CD4-positive, alpha-beta T cell treated with Interleukin-6 at 100 ng/mL for 8 hours (primary cell): ENCODE measurements at places on chromosomes 2 and 18.

DNA sequence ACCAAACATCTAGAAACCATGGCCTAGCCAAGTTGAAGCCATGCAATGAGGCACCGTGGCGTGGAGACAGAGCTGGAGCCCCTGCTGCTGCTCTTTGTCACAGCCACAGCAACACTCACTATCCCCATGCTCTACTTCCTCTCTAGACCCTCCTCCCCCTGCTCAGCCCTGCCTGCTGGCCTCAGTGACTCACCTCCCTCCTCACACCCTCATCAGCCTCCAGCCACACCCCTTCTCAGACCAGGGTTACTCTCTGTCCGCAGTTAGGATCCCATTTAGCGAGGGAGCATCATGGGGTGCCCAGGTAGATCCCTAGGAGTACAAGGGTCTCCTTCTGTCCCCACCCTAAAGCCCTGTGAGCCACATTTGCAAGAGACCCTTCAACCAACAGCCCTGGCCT lies 25.4 kb upstream of the SOX11 start:
- no peak for DNase-seq

GRCh38 chr2:216915557-216916150 lies 55.8 kb upstream of the TNP1 start:
- DNase-seq = no peak

- no peak for DNase-seq
These were observed 144.2 kb downstream of the TCF4 start for GRCh38 chr18:55443776-55444175.

- no peak for DNase-seq
These were observed 94.1 kb downstream of the KLHL29 start for GRCh38 chr2:23478933-23479683.

GRCh38 chr2:8352296-8352695 lies 329.6 kb upstream of the ID2 start:
- DNase-seq = no peak

- DNase-seq = no peak
These were observed 45.6 kb upstream of the TMEM178A start for GRCh38 chr2:39620067-39620466.

DNA sequence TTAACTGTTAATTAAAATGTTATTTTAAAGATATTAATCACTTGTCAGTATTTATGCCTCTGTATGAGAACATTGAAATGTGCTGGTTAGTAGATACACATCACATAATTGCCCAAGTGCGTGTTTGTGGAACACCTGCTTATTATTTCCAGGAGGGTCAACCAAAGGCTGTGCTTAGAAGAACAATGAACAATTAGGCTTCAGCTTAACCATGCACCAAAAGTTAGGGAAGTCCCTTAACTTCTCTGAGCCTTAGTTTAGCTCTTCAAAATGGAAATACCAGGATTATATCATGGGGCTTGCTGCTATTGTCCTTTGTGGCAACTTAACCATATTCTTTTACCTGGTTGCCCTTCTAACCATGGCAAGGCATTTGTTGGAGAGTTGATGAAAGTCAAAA lies 43.0 kb upstream of the PLA2R1 start:
- no peak for DNase-seq

- no peak for DNase-seq
These were observed 144.2 kb downstream of the ASB1 start for GRCh38 chr2:238570926-238571325.

DNA sequence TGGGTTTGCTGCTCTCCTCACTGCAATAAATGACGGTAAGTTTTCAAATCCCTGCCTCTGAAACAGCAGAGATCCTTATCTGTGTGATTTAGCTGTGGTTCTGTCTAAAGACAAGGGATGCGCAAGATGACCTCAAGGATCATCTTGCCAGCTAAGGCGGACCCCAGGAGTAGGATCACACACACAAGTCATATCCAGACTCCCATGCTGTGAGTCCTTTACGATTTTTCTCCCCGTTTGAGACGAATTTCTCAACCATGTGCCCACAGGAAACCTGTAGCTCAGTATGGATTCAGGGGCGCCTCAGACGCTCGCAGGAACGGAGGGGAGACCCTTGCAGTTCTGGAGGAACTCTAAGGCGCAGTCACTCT lies 11.1 kb upstream of the DCTN1 start:
- no peak for DNase-seq

GRCh38 chr2:241273210-241274020 lies 42.1 kb downstream of the HDLBP start:
- no peak for DNase-seq

- DNase-seq = no peak
These were observed 27.5 kb upstream of the ALPP start for GRCh38 chr2:232350804-232351685.

GRCh38 chr2:46086578-46087070 lies 210.6 kb upstream of the EPAS1 start:
- no peak for DNase-seq

DNA sequence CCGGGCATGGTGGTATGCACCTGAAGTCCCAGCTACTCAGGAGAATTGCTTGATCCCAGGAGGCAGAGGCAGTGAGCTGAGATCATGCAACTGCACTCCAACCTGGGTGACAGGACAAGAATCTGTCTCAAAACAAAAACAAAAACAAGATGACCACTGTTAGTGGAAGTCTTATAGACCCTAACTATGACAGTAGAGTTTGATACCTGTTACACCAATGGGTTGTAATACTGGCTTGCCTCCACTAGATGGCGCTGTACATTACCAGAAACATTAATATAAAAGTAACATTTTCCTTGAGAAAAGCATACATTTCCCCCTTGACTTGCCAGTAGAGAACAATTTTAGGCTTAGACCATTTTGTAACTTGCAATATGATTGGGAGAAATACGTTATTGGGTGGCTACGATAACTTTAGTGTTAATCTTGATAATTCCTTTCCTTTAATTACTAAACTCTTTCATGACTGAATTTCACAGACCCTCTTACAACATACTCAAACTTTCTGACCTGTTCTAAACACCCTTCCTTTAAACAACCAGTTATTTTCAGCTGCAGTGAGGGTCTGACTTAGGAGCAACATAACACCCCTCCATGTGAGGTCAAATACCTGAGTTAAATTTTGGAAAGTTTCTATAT lies 19.5 kb downstream of the SLC25A52 start:
- peak; percentile 39 for DNase-seq

DNA sequence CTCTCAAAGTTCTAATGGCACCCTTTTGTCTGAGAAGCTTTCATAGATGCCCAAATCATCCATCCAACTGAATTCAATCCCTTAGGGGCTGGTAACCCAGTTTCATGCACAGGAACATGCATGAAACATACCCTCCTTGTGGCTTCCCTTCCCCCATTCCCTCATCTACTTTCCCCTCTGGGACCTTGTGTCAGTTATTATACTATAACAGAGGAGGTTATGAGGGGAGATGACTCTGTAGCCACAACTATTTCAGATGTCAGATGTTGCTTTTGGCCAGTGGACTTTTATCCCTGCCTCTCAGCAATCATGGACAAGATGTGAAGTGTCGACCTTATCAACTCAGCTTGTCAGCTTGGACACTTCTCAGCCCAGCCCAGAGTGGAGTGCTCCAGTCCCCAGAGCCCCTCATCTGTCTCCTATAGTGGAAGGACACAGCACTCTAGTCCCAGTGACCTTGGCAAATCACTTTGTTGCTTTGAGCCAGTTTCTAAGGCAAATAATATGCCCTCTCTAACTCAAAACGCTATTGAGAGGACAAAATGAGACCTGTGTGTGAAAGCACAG lies 8.4 kb downstream of the DHRS9 start:
- DNase-seq = no peak

DNA sequence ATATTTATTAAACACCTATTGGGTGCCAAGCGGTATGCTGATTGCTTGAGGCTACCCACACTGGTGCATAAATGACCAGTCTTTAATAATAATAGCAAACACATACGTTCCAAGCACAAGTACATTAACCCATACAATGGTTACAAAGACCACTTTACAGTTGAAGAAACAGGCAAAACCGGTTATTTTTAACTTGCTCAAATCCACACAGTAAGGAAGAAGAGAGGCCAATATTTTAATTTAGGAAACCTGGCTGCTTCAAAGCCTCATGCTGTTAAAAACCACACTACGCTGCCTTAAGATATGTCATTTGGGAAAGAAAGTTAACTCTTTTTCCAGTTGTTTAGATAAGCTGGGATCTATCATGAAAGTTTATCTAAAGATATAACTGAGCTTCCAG lies 2.4 kb upstream of the IMPA2 start:
- DNase-seq = no peak

- DNase-seq = no peak
These were observed 144.4 kb upstream of the LYPD6 start for GRCh38 chr2:149185942-149186490.

DNA sequence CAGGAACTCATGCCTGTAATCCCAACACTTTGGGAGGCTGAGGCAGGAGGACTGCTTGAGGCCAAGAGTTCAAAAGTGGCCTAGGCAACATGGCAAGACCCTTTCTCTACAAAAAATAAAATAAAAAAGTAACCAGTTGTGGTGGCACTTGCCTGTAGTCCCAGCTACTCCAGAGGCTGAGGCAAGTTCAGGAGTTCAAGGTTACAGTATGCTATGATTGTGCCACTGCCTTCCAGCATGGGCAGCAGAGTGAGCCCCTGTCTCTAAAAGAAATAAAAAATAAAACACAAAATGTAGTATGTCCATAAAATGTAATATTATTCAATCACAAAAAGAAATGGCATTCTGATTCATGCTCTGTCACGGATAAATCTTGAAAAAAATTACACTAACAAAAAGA lies 11.9 kb downstream of the INO80C start:
- no peak for DNase-seq

- DNase-seq = no peak
These were observed 91.2 kb upstream of the STK17B start for GRCh38 chr2:196262606-196263005.

DNA sequence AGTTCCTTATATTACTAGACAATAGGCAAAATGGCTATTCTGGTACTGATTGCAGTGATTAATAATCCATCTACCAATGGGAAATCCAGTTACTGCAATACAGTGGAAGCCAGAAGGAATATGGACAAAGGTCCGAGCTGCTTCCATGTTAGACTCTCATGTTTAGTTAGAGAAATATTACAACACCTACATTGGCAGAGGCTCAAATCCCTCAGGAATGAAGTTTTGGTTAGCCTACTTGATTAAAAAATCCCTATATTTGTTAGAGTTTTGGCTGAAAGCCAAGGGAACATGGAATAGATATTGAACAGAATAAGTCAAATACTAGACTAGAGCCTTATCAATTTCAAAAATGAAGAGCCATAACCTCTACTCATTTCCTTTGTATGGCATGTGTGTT lies 48.5 kb downstream of the ARL6IP6 start:
- DNase-seq = no peak

DNA sequence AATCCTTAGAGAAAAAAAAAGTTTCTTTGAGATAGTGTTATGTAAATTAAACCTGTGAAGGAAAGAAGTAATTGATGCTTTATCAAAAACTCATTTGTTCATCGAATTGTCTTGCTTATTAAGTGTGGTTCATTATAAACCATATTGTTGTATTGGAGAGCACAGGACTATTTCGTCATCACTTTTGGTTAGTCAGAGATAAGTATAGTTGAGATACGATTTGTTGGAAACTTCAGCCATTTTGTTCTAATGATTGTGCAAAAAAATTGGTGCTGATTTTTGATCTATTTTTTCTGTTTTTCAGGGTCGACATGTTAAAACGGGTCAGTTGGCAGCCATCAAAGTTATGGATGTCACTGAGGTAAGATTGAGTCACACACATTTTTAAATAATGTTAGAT lies 92.9 kb downstream of the MAP4K4 start:
- no peak for DNase-seq

GRCh38 chr2:218129458-218130135 lies 3.8 kb downstream of the CXCR2 start:
- no peak for DNase-seq

DNA sequence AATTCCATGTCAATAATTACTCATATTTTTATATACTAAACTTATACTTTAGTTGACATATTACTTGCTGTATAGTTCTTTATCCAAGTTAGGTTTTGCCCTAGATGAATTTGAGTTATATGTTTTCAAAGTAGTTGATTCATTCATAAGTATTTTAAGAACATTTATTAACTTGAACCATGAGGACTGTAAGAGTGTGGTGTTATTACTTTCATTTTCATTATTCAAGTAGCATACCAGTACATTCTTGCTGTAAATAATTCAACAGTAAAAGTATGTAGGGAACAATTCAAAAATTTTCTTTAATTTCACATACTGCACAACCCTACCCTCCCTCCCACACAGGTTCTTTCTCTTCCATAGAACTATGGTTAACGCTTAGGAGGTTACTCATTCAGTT lies 75.4 kb downstream of the ANKRD12 start:
- no peak for DNase-seq

- DNase-seq = no peak
These were observed 25.5 kb downstream of the ITPRID2 start for GRCh38 chr2:181916726-181917718.

- DNase-seq = peak; percentile 24
These were observed 24.8 kb downstream of the GALM start for GRCh38 chr2:38690499-38691420.

DNA sequence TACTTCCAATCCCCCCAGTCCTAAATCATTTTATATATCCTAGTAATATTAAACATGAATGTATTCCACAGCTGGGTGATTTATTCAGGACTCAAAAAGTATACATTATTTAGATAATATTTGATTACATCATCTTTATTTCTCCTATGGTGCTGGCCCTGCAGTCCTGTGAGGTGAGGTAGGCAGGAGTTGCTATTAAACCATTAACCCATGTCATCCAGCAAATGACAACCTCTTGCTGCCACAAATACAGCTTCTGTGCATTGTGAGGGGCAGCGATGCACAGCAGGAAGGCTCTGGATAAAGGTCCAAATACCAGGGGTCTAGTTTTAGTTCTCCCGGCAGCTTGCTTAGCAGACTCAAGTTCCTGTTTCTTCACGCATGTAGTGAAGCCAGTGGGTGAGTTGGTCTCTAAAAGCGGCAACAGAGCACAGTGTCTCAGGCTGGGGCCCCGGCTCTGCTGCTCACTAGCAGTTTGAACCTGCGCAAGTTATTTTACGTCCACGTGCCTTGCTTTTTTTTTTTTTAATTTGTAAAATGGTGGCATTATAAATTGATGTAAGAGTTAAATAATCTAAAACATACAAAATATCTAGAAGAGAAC lies 36.1 kb downstream of the INSIG2 start:
- no peak for DNase-seq

DNA sequence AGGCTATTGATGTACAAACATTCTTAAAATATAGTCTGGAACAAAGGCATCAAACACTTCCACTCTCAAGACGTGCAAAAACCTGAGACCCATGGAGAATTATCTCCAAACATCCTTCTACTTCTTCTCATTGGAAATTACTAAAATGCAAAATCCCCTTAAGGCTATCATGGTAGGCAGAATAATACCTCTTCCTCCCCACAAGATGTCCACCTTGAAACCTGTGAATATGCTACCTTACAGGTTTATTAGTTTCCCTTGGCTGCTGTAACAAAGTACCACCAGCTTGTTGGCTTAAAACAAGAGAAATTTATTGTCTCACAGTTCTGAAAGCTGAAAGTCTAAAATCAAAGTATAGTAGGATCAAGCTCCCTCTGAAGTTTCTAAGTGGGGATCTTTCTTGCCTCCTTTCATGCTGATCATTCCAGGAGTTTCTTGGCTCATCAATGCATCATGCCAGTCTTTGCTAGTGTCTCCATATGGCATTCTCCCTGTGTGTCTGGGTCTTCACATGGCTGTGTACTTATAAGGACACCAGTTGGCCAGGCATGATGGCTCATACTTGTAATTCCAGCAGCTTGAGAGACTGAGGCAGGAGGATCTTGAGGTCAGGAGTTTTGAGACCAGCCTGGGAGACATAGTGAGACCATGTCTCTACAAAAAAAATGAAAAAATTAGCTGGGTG lies 163.7 kb upstream of the NCK2 start:
- DNase-seq = no peak
